ENCODE measurements at places on chromosomes 3 and 15.

DNA sequence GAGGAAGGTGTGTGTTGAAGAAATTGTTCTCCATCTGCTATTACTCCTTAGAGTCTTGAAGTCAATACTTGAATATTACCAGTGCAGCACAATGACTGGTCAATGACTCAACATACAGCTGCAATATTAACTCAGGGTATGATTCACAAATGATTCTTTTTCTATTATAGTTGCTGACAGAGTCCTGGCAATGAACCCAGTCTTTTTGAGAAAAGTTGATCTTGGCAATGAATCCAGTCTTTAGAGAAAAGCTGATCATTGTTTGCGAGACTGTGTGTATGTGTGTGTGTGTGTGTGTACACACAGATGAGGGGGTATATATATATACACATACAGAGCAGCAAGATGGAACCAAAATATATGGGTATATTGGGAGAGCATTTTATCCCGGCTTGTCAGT is 315.1 kb downstream of the ZNF385D start:
- peak; percentile 92 for DNase-seq

- peak; percentile 26 for DNase-seq
Measured at GRCh38 chr3:58924578-58924977, 125.2 kb downstream of the CFAP20DC start.

DNA sequence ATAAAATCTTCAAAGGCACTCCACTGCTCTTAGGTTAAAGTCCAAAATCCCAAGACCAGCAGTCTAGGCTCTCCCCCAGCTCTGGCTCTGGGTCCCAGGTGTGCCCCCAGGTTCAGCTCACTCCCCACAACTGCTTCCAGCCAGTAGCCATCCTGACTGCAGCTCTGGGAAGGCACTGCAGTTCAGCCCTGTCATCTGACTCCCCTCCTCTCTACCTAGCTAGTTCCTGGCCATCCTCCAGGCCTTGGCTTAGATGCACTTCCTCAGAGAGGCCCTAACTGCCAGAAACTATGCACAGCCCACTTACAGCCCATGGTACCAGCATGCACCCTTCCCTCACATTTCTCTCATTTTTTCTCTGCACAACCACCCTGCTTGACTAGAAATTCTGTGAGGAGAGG is 25.5 kb downstream of the TBC1D2B start:
- DNase-seq: peak; percentile 56

GRCh38 chr15:88284318-88284998 is 27.9 kb upstream of the NTRK3 start:
- no peak for DNase-seq

DNA sequence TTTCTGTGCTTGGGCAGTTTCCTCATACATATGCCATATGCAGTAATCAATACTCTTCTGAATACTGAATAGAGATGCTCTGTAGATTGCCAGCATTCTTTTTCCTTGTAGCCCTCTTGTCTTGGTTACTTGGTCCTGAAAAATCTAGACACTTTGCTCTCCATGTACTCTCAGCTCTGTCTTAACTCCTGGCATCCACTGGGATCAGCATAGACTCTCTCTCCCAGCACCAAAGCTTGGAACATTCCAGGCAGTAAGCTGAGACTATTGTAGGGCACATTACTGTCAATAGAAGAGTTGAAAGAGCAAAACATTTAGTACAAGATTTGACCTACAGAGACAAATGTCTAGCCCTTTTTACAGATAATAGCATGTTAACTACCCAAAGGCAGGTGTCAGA is 1100.3 kb downstream of the TBL1XR1 start:
- DNase-seq: no peak

DNA sequence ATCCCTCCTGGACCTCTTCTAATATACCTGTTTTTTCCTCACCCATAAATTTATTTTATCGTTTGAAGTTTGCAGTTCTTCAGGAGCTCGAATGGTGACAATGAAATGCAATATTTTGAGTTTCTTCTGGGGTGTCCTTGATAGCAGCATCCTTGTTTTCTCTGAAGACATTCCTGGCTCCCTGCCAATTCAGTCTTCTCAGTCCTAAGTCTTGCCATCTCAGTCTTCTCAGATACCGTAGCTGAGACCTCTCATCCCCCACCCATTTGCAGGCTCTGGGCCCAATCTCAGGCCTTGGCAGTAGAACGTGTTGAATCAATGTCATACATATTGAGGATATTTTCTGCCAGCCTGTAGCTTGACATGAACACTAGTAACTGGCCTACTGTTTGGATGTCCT is 140.9 kb downstream of the NECTIN3 start:
- no peak for DNase-seq

DNA sequence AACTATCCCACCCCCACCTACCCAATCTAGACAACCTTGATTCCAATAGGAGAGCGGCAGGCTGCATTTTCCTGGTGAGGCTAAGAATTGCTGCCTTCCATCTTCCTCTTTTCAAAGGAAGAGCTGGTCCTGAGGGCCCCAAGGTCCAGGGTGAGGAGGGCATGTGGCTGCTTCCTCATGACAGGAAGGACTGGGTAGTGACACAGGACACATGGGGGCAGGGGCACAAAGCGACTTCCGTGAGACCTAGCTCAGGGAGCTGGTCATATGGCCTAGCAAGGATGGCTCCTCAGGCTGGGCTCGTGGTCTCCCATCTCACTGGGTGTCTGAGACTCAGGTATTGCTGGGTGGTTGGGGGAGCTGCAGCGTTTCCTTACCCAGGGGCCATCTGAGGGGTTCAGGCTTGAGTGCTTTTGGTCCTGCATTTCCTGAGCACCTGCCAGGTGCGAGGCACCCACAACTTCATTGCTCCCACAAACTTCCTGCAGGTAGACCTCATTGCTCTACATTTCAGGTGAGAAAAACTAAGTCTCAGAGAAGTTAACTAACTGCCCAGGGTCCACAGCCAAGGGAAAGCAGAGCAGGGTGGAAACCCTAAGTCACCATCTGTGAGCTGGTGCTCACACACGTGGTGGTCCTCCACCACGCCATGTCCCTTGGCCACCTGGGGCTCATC is 160.0 kb upstream of the TLE3 start:
- DNase-seq: no peak

DNA sequence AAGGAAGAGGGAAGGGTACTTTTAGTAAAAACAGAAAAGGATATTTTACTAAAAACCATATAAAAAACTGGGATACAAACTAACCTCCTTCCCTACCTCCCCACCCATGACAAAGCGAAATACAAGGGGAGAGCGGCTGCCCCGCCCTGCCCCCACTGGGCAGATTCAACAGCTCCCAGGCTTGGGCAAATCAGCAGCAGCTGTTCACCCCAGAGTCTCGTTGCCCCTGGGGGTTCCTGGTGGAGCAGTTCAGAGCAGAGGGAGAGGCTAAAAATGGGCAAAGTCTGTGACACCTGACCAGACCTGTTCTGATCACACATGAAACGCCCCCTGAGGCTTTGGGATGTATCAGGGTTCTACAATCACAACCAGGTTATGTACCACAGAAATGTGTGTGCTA is 2.5 kb upstream of the ETFA start:
- DNase-seq: no peak

GRCh38 chr15:28886431-28887338 is 911 bp downstream of the APBA2 start:
- no peak for DNase-seq

DNA sequence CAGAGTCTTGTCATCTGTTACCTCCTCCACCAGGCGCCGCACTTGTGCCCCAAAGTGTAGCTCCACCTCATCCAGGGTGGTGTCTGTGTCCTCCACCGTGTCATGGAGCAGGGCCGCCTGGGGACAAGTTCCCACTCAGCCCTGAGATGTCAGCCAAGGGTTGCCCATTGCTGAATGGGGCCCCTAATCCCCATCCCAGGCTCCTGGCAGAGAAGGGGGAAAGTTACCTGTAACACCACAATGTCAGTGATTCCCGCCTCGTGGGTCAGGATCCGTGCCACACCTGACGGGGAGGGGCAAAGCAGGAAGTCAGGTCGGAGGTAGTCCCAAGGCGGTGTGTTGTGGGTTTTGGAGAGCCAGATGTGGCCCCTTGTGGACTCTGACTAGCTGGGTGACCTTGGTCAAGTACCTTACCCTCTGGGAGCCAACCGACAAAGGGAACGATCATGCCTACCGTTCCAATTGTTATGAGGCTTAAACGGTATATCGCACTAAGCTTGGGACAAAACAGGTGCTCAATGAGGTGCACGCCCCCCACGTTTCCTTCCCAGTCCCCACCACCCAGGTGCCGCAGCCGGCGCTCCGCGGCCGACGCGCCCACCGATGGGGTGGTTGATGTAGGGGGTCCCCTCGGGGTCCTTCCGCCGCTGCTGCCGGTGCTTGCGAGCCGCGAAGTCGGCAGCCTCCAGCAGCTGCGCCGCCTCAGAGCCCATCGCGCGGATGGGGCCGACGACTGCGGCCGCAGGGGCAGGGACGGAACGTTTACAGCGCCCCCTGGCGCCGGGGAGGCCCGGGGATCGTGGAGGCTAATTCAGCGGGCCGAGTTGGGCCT is at the start of gene HDDC3:
HDDC3 (minus strand) TSS at position 722 of the 832 bp plus-strand sequence; CDS start at position 713, 9 bp downstream.
- DNase-seq: peak; percentile 76

- DNase-seq: no peak
Measured at GRCh38 chr3:17755836-17756235, 13.4 kb upstream of the TBC1D5 start.

- no peak for DNase-seq
Measured at GRCh38 chr3:131608741-131609140, 106.0 kb upstream of the MRPL3 start.

GRCh38 chr3:161796780-161797179 is 300.2 kb downstream of the OTOL1 start:
- no peak for DNase-seq

GRCh38 chr15:76871930-76872329 is 33.2 kb downstream of the SCAPER start:
- DNase-seq: no peak

DNA sequence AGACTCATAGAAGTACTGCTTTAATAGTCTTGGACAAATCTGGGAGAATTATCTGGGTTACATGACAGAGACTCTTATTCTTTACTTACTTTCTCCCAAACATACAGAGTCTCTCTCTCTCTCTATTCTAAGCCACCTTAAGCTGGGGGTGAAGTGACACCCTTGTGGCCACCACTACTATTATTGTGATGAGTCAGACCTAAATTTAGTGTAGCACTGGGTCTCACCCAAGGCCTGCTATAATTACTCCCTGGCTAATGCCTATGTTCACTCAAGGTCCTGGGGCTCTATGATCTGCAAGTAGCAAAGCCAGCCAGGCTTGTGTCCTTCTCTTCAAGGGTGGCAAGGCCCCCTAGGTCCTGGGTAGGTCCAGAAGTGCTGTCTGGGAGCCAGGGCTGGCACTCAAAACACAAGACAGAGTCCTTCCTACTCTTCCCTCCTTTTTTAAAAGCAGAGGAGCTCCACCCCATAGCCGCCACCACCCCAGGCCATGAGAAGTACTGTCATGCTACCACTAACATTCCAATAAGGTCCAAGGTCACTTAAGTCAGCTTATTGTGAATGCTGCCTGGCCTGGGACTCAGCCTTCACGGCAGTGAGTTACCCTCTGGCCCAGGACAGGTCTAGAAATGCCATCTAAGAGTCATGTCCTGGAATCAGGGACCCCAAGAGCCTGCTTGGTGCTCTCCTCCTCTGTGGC is 183.6 kb downstream of the POLQ start:
- no peak for DNase-seq

DNA sequence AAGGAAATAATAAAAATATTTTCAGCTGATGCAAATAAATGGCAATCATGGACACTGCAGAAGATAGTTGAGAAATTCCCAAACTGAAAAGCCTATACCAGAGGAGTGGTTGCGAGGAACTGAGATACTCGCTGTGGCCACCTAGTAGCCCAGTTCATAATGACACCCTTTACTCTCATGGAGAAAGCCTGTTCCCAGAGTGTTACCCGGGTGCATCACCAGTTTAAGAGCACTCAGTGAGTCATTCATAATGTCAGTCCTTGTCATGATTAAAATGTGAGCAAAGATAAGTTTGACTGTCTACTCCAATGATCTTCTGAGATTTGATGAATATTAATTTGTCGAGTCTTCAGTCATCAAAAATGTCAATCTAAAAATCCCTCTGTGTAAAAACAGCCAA is 138.4 kb upstream of the LRRC3B start:
- no peak for DNase-seq

- DNase-seq: no peak
Measured at GRCh38 chr3:125965505-125965904, 3.5 kb upstream of the ROPN1B start.

DNA sequence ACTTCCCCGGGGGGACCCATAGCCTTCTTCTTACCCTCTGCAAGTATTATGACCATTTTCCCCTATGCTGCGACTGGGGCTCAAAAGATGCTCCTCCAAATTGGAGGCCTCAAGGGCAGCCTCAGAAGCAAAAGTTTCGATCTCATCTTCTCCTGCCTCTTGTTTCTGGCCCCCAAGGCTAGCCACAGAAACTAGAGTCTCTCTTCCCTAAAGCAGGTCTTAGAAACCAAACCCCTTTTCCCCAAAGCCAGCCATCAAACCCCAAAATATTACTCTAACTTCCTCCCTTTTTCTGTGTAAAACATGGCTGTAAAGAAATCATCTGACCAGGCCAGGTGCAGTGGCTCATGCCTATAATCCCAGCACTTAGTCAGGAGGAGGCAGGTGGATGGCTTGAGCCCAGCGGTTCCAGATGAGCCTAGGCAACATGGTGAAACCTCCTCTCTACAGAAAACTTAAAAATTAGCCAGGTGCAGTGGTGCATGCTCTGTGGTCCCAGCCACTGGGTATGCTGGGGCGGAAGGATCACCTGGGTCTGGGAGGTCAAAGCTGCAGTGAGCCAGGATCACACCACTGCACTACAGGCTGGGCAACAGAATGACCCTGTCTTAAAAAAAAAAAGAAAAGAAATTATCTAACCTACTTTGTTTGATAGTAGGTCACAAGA is 36.7 kb upstream of the MFGE8 start:
- DNase-seq: no peak

DNA sequence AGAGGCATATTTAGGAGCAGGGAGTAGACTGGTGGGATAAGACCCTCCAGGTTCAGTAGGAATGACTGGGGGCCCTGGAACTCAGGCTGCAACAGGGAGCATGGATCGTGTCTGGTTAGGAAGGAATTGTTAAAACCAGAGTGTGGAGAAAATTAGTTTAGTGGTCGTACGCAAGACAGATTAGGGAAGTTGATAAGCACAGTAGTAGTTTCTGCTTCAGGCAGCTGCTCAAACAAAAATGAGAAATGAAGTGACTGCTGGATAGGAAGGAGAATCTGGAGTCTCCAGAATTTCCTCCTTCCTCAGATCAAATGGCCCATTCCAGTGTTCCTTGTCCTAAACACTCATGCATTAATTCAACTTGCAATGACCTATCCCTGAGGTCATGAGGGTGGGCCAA is 11.2 kb downstream of the MYD88 start:
- no peak for DNase-seq

DNA sequence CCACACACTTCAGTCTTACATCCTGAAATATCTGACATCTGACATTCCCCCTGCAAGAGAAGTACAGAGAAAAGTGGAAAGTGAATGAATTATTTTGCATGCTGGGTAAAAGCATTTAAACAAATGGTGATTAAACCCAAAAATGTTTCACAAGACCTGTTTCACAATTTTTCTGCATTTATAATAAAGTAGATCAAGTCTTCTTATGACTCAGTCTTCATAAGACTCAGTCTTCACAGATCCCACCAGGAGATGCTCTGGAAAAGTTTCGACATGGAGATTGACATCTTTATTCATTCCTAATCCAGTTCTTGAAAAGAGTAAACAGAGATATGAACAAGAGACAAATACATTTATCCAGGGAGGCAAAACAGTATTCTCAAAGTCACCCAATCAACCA is 13.2 kb upstream of the EDC3 start:
- DNase-seq: no peak

All from IMR-90 (cell line).